ENCODE measurements at places on chromosomes 13 and 19. TPM values are rescaled to one million over a fixed set of nuclear protein-coding genes. Genes with fewer than 3 reads are reported as not detected.

Gene OR7C1
- not detected for total RNA-seq

DNA sequence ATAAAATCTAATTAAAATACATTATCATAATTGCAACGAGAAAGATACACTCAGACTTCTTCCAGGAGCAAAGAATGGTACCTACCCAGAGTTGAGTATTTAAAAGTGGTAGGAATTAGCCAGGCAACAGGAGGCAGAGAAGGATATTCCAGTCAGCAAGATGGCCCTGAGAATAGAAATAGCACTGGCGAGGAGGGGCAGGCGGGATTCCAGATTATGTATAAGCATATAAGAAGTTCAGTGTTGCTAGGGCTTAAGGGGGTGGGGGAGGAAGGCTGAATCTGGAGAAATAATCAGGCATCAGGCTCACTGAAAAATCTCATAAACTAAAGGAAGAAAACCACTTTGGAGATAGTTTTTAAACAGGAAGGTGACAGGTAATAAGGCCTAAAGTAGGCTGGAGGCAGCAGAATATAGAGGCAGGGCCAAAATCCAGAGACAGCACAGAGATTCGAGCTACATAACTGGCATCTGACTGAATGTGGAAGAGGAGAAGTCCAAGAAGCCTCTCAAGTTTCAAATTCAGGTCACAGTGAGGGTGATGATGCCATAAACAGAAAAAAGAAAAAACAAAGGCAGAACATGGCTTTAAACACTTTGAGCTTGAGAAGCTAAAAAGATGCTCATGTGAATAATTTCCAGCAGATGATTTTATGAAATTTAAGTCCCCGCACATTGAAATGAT is 7.5 kb downstream of the KPNA3 start:
- DNase-seq: no peak

DNA sequence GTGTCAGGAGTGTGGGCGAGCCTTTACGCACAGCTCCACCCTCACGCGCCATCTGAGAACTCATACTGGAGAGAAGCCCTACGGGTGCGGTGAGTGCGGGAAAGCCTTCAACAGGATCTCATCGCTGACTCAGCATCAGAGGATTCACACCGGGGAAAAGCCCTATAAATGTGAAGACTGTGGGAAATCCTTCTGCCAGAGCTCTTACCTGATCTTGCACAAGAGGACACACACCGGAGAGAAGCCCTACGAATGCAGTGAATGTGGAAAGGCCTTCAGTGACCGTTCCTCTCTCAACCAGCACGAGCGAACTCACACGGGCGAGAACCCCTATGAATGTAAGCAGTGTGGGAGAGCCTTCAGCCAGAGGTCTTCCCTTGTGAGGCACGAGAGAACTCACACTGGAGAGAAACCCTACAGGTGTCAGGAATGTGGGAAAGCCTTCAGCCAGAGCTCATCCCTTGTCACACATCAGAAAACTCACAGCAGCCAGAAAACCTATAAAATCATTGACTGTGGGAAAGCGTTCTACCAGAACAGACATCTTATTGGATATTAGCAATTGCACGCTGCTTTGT is 6.9 kb upstream of the ZNF555 start:
- DNase-seq: no peak

- no peak for DNase-seq
Observed at GRCh38 chr19:32350987-32351348, 5.6 kb downstream of the ZNF507 start.

DNA sequence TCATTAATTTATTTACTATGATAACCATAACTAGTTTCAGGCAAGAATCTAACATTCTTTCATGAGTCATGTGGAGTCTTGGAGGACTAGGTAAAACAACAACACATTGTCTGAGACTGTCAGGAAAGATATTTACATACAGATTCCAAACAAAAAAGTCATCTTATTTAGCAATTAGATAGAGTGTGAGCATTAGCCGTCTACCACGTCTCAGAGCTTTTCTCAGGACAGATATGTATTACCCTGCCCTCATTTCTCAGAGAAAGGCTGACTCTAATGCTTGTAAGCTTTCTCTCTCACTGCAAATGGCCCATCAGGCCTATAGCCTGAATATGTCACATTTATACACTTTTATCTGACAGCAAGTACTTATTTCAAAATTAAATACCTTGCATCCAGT is 312.1 kb upstream of the PCDH20 start:
- DNase-seq: no peak

DNA sequence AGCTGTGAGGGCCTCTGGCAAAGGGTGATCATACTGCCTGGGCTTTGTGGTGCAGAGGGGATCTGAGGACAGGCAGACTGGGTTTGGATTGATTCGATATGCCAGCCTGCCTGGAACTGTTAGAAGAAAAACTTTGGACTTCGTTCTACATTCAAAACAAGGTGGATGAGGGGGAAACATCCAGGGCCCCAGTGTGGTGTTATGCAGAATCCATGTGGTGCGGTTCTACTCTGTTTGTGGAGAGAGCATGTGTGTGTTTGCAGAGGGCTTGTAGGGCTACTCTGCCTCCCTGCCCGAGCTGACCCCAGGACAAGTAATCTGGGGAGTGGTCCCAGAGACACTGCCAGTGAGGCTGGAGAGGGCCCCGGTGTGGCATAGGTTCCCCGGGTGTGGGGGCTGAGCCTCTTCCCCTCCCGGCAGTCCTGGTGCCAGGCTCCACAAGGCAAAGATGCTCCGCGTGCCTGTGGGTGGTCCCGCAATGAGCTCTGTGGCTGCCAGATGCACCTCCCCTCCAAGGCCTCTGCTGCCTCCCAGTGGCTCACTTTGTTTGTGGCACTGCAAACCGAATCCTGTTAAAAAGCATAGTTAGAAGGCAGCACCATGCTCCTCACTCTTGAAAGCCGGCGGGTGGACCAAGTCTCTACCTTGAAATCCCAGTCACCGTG is 22.3 kb upstream of the TFDP1 start:
- peak; percentile 71 for DNase-seq

Gene WDR87
- total RNA-seq: not detected

DNA sequence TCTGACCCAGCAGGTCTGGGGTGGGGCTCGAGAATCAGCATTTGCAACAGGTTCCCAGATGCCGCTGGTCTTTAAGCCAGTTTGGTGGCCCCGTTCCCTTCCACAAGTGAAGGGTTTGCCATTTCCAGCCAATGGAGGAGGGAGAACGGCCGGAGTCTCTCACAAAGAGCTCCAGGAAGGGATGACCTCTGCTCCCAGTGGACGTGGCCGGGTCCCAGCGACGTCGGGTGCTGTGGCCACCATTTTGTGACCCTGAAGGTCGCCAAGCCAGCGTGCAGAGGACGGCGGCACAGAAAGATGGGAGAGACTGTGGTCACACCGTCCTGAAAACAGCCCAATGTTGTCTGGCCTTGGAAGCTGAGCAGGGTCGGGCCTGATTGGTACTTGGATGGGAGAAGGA is 8.0 kb downstream of the SHC2 start:
- no peak for DNase-seq

DNA sequence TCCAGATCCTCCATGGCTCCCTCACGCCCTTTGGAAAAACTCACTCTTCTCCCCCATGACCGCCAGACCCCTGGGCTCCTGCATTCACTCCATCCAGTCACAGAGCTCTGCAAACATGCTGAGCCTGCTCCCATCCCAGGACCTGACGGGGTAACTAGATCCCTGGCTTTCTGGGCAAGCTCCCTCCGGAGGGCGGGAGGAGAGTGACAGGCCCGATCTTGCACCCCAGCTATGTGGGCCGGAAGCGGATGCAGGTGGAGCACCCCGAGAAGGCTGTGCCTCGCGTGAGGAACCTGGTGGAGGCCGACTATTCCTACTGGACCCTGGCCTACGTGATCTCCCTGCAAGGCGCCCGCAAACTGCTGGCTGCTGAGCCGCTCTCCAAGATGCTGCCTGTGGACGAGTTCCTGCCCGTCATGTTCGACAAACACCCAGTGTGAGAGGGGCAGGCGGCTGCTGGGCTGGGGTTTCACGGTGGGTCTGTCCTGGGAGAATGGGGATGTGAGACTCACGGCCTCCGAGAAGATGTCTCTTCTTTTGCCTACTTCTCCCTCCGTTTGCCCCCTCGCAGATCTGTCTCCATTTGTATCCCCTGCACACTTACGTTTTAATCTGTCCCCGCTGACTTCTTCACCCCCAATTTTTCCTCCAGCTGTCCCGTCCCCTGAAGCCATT is 25.2 kb downstream of the COLGALT1 start:
- DNase-seq: no peak

DNA sequence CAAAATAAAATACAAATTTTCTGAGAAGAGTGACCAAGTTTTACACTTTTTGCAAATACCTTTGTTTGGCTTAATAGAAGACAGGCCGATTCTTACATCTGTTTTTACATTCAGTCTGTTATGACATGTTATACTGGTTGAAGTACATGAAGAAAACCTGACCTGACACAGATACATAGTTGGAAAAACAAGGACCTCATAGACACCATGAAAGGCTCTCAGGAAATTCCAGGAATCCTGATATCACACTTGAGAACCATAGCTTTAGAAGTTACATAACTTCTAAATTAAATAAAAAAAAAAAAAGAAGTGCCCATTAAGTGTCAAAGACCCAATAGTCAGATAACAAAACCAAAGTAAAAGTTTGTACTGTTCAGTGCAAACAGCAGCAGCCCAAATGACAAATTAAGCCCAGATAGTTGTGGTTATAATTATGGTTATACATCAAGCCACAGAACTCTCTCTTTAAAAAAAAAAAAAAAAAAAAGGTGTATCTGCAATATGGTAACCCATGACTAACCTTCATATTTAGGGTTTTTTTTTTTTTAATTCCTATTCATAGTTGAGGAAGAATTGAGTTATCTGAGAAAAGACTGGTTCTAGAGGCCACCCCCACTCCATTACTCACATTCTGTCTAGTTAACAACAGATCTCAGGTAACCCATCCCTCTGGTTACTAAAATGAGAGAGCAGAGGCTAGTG is 19.8 kb downstream of the RBM26 start:
- DNase-seq: no peak

DNA sequence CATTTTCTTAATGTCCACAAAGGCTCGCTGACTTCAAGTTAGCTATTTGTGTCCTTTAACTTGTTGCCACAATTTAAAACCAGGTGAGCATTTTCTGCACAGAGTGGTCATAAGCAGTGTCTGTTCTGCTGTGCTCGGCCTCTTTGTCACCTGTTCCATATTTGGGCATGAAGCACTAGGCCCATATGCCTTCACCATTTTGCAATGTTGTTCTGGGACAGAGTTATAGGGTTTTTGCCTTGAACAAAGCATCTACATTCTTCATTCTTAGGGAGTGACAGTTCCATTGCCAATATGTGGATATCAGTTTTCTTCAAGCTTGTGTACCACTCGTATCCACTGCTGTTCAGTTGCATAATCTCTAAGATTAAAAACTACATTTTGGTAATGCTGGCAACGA is 56.1 kb downstream of the LRCH1 start:
- DNase-seq: no peak

GRCh38 chr19:13063461-13064091 is 39.1 kb downstream of the LYL1 start:
- peak; percentile 70 for DNase-seq

GRCh38 chr19:47485210-47485609 is 1.2 kb upstream of the KPTN start:
- DNase-seq: no peak
